ENCODE measurements at places on chromosomes 4 and X. TPM values are rescaled to one million over a fixed set of nuclear protein-coding genes. Genes with fewer than 3 reads are reported as not detected.

GLRA2 gene
- not detected for total RNA-seq

CLDN22 gene
- not detected for total RNA-seq

PPARGC1A gene
- not detected for total RNA-seq

PLS3 gene
- 0.45 TPM for total RNA-seq

DUSP9 gene
- total RNA-seq: not detected

CFAP99 gene
- total RNA-seq: 0.17 TPM

SORBS2 gene
- not detected for total RNA-seq

TXK gene
- 69.9 TPM for total RNA-seq

HAUS3 gene
- 143 TPM for total RNA-seq

GRCh38 chr4:138330531-138330930 is 88.4 kb upstream of the SLC7A11 start:
- H3K4me1 ChIP-seq: no peaks in the 10 kb centered on the region
- H3K27ac ChIP-seq: no peak overlapping the region
- no peaks in the 10 kb centered on the region for H3K36me3 ChIP-seq
- no peak for DNase-seq
- H3K4me3 ChIP-seq: no peak overlapping the region

GRCh38 chr4:29756966-29757365 is 963.2 kb upstream of the PCDH7 start:
- no peaks in the 10 kb centered on the region for H3K27me3 ChIP-seq
- no peak for DNase-seq

GRCh38 chr4:74260036-74260435 is 48.2 kb upstream of the EPGN start:
- H3K36me3 ChIP-seq: no peaks in the 10 kb centered on the region
- no peaks in the 10 kb centered on the region for H3K4me1 ChIP-seq
- DNase-seq: no peak
- H3K4me3 ChIP-seq: no peak overlapping the region
- H3K27me3 ChIP-seq: no peaks in the 10 kb centered on the region

- H3K4me1 ChIP-seq: no peaks in the 10 kb centered on the region
- no peak overlapping the region for H3K4me3 ChIP-seq
- no peak overlapping the region for H3K27ac ChIP-seq
- no peak for DNase-seq
- H3K27me3 ChIP-seq: no peaks in the 10 kb centered on the region
Observed at GRCh38 chr4:139403462-139403861, 50.5 kb upstream of the RAB33B start.

DNA sequence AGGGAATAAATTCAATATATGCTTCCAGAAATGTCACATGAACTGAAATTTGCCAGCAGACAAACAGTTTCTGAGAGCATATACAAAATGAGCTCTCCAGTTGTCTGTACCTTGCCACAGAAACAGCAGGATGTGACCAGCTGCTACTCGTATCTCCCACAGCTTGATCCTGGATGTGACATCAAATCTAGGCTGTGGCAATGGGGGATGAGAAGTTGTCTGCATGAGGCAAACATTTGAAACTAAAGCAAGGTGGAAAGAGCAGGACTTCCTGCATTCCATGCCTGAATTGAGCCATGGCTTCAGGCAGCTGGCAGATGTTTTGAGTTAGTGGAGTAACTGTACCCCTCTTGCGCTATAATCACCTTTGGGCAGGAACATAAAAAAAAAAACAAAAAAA is 1724.0 kb downstream of the RPA4 start:
- DNase-seq: no peak
- no peak overlapping the region for H3K4me3 ChIP-seq
- H3K4me1 ChIP-seq: no peaks in the 10 kb centered on the region
- no peak overlapping the region for H3K27ac ChIP-seq
- no peaks in the 10 kb centered on the region for H3K27me3 ChIP-seq

- no peaks in the 10 kb centered on the region for H3K27me3 ChIP-seq
- DNase-seq: peak; percentile 42
- H3K4me1 ChIP-seq: peaks cover 46% of the 10 kb centered on the region
- no peaks in the 10 kb centered on the region for H3K36me3 ChIP-seq
- peak overlapping the region; percentile 60 for H3K27ac ChIP-seq
Observed at GRCh38 chrX:9340598-9341290, 124.1 kb upstream of the TBL1X start.

- no peak for DNase-seq
- H3K27me3 ChIP-seq: no peaks in the 10 kb centered on the region
- no peak overlapping the region for H3K27ac ChIP-seq
- H3K4me1 ChIP-seq: no peaks in the 10 kb centered on the region
Observed at GRCh38 chr4:182065255-182065654, 177.9 kb upstream of the TENM3 start.

- H3K4me3 ChIP-seq: no peak overlapping the region
- no peak for DNase-seq
- H3K27me3 ChIP-seq: no peaks in the 10 kb centered on the region
- no peaks in the 10 kb centered on the region for H3K36me3 ChIP-seq
- no peak overlapping the region for H3K27ac ChIP-seq
Observed at GRCh38 chrX:140432346-140433175, 72.3 kb downstream of the SOX3 start.

- no peaks in the 10 kb centered on the region for H3K27me3 ChIP-seq
- no peak overlapping the region for H3K27ac ChIP-seq
- H3K4me1 ChIP-seq: no peaks in the 10 kb centered on the region
- H3K4me3 ChIP-seq: no peak overlapping the region
Observed at GRCh38 chr4:75817901-75818300, 84.4 kb downstream of the PPEF2 start.

GRCh38 chr4:121277194-121278105 is 103.4 kb downstream of the QRFPR start:
- no peak for DNase-seq
- no peaks in the 10 kb centered on the region for H3K27me3 ChIP-seq
- H3K4me1 ChIP-seq: no peaks in the 10 kb centered on the region

DNA sequence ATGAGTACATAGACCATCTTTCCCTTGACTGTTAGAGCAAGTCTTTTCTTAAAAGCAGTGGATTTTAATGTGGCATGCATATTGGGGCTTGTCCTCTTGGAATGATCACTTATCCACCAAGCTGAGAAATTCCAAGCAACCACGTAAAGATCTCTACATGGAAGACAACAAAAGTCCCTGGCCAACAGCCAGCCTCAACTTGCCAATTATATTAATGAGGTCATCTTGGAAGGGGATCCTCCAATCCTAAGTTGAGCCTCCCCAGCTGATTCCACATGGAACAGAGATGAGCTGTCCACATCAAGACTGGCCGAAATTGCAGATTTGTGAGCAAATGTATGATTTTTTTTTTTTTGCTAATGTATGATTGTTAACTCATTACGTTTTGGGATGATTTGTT is 20.6 kb upstream of the FTHL17 start:
- H3K4me1 ChIP-seq: no peaks in the 10 kb centered on the region
- no peak overlapping the region for H3K4me3 ChIP-seq
- no peaks in the 10 kb centered on the region for H3K36me3 ChIP-seq
- no peak overlapping the region for H3K27ac ChIP-seq
- H3K27me3 ChIP-seq: no peaks in the 10 kb centered on the region
- DNase-seq: no peak

DNA sequence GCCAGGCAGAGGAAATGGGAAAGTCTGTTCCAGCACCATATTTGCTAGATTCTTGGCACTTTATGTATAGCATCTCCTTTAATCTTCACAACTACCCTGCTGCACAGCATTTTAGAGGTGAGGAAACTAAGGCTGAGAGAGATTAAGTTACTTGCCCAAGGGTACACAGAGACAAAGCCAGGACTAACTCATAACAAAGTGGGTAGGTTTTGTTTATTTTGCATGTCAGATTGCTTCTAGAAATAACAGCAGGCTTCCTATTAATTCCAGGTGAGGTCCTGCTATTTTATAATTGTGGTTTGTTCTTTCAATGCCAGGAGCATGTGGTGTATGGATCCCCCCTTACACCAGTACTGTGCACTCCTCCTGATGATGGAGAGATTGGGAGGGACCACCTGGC is 15.0 kb downstream of the TCEANC start:
- H3K27ac ChIP-seq: no peak overlapping the region
- H3K4me1 ChIP-seq: peaks cover 3% of the 10 kb centered on the region
- DNase-seq: no peak
- H3K36me3 ChIP-seq: peaks cover 14% of the 10 kb centered on the region
- H3K27me3 ChIP-seq: no peaks in the 10 kb centered on the region

DNA sequence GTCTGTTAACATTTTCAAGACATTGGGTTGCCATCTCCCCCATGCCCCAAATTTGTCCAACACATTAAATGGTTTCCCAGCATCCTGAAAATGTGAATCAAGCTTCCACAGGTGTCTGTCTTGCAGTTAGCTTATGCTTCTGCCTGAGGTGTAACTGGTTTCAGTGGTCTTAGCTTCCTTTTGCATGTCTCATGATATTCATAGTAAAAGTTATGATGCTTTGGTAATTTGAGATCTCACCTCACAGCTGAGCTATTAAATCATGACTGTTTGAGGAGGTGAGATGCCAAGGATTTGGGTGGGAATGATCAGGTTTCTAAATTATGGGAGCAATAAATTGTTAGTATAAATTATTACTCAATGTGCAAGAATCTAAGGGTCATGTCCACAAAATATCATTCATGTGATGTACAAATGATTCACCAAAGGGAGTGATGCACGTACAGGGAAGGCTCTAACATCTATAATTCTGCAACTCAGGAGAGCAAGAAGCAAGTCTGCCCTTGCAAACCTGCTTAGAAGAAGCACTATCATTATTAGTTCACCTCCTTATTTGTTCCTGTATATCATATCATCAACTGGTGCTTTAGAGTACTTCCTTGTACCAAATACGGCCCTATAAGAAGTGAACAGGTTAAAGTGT is 17.1 kb upstream of the RAI2 start:
- no peaks in the 10 kb centered on the region for H3K4me1 ChIP-seq
- no peaks in the 10 kb centered on the region for H3K36me3 ChIP-seq
- H3K4me3 ChIP-seq: no peak overlapping the region
- H3K27ac ChIP-seq: no peak overlapping the region
- DNase-seq: no peak

GRCh38 chrX:81286608-81287007 is 84.7 kb downstream of the SH3BGRL start:
- H3K4me1 ChIP-seq: no peaks in the 10 kb centered on the region
- DNase-seq: no peak
- no peak overlapping the region for H3K4me3 ChIP-seq

DNA sequence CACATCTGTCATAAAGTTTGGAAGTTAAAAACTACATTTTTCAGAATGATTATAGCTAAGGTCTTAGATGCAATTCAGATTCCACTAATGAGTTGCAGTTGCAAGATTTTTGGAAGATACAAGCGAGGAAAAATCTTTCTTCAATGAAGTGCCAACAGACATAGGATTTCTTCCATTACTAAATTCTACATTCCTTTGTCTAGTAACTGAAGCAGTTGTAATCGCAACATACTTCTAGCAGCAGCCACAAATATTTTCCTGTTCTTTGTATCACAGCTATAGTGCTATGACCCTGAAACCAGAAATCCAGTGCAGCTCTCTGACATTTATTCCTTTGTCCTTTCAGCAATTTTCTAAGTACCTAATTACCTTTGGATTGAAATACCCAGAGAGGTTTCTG is 225.2 kb upstream of the SLIT2 start:
- no peaks in the 10 kb centered on the region for H3K4me1 ChIP-seq
- no peaks in the 10 kb centered on the region for H3K36me3 ChIP-seq

DNA sequence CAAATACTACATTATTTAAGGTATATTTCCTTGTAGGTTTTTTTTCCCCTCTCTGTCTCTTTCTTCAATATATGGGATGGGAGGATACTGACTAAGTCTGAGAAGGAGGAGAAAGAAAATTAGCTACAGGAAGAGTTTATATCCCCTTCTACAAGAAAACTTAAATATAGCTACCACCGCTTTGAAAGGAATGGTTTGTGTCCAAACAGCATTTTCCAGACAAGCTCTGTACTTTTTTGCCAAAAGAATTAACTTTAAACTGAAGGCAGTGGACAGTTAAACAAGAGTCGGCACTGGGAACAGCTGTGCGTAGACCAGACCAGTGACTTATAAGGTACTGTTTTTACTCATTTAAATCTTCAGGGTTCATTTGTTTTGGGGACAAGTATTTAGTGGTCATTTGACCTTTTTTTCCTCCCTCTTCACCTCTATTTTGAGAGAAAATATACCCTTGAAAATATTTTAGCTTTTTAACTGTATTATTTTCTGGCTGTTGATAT is 303.7 kb downstream of the ARHGAP24 start:
- DNase-seq: no peak
- no peaks in the 10 kb centered on the region for H3K4me1 ChIP-seq
- no peak overlapping the region for H3K27ac ChIP-seq
- no peaks in the 10 kb centered on the region for H3K27me3 ChIP-seq
- H3K4me3 ChIP-seq: no peak overlapping the region

- no peak overlapping the region for H3K27ac ChIP-seq
- H3K36me3 ChIP-seq: no peaks in the 10 kb centered on the region
- no peak for DNase-seq
- H3K27me3 ChIP-seq: no peaks in the 10 kb centered on the region
Observed at GRCh38 chr4:173478201-173478912, 51.7 kb downstream of the HAND2 start.

DNA sequence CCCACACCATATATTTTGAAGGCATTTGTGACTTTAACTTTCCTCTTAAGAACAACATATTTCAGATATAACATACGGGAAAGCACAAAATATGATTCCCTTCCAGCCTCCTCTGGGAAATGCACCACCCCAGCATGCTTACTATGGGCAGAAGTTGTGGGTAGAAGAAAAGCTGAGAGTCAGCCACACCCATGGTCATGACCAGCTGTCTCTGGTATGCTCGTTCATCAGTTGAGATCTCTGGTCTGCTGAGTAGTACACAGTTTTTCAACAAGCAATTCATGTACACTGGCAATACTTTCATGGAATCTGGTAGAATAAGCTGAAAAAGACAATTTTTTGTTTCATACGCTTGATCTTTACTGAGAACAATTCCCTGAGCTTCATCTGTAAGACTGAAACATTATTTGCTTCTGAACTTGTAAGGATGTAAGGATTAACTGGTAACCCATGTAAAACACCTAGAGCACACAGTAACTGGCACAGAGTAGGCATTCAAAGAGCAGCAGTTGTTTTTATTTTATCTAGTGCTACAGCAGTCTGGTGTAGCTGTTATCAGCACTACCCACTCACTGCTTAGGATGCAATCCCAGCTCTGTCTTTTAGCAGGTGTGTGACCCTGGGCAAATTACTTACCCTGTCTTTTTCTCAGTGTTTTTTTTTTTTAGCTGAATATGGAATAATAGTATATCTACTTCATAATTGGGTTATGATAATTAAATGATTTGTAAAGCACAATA is 47.6 kb downstream of the METTL14 start:
- H3K4me1 ChIP-seq: peaks cover 3% of the 10 kb centered on the region
- H3K27me3 ChIP-seq: no peaks in the 10 kb centered on the region
- peaks cover 42% of the 10 kb centered on the region for H3K36me3 ChIP-seq
- no peak overlapping the region for H3K27ac ChIP-seq

GRCh38 chr4:125011646-125012045 is 299.1 kb upstream of the ANKRD50 start:
- no peak for DNase-seq
- no peaks in the 10 kb centered on the region for H3K36me3 ChIP-seq
- H3K4me3 ChIP-seq: no peak overlapping the region
- H3K4me1 ChIP-seq: no peaks in the 10 kb centered on the region
- no peaks in the 10 kb centered on the region for H3K27me3 ChIP-seq
- H3K27ac ChIP-seq: no peak overlapping the region

GRCh38 chr4:117154251-117154650 is 68.9 kb upstream of the TRAM1L1 start:
- H3K4me3 ChIP-seq: no peak overlapping the region
- H3K27ac ChIP-seq: no peak overlapping the region
- no peak for DNase-seq
